Nephron progenitor cell (in vitro differentiated cells): ENCODE measurements at places on chromosomes 1 and 21.

DNA sequence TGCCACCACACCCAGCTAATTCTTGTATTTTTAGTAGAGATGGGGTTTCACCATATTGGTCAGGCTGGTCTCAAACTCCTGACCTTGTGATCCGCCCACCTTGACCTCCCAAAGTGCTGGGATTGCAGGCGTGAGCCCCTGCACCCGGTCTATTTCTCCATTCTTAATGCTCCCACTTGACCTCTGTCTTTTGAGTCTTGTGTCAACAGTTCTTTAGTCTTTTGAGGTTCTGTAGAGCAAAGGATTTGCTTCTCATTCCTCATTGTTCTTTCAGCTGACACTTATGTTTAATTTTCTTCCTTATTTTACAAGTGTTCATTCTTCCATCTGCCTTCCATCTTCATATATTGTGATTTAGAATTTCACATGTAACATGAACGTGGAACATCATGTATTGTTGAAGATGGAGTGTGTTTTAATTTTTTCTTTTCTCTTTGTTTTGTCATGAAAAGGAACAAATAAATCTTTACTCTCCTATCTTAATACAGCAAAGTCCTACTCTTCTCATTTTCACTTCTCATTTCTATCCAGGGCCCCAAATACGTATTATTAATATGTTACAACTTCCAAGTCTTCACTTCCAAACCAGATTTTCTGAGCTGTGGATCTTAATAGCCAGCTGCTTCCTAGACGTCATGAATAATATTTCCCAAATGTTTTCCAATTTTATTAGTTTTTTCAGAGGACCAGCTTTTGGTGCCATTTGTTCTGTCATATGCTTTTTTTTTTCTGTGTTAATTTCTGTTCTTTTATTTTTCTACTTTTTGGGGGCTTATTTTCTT is 16.9 kb downstream of the MTF2 start:
- no peak for DNase-seq

DNA sequence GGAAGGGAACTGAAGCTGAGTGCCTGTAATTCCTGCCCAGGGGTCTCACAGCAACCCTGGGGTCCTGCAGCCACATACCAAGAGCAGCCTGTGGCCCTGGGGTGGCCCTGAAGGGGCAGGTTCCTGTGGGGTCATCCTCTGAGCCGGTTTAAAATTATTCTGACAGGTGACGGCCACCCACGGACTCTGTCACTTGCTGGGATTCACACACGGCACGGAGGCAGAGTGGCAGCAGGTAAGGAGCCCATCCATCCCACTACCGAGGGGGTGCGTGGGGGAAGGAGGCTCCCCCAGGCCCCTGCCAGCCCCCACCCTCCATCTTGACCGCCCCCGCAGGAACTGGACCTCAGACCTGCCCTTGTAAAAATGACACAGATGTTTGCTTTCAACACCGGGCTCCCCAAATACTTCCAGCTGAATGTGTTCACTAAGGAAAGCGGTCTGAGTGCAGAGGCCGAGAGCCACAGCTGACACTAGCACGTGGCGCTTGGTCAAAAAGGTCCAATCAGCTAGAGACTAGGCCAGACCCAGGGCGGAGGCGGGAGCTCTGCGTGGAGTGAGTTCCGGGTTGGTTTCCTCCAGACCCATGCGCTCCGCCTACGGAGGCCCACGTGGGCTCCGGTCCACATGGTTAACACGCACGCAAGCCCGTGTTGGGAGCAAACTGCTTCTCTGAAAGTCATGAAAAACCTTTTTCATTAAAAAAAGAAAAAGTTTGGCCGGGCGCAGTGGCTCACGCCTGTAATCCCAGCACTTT is 10.0 kb downstream of the YBEY start:
- DNase-seq: no peak

DNA sequence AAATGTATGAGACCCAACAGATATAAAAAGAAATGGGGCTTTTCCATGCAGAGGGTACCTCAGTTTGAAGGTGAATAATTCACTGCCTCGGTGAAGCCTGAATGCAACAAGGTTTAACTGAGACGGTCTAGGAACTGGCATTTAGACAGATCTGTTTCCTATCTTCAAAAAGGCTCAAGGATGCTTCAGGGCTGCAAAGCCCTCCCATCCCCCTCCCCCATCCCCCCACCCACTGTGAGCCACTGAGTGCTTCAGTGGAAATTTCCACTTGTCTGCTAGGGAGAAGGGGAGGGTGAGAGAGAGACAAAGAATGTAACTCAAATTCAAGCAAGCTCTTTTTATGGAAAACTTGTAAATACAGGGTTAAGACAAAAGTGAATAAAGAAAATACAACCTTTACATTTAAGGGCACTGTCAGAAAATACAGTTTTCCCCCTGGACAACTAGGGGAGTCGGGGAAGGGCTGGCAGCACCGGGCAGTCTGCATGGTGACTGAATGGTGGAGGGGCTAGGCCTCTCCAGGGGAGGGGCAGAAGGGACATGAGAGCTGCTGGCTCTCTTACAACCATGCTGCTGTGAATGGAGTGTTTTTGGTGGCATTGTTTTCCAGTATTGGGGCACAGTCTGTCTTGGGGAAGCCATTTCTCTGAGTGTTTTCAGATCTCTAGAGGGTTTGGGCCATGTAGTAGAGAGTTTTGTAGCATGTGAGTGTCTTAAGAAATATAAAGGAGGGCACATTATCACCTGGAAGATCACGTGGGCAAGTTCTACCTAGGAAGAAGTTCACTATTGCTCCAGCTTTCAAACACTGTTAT is 56.7 kb downstream of the MRPS6 start:
- DNase-seq: no peak

- no peak for DNase-seq
These were observed 31.1 kb downstream of the HUNK start for GRCh38 chr21:31903896-31904295.

DNA sequence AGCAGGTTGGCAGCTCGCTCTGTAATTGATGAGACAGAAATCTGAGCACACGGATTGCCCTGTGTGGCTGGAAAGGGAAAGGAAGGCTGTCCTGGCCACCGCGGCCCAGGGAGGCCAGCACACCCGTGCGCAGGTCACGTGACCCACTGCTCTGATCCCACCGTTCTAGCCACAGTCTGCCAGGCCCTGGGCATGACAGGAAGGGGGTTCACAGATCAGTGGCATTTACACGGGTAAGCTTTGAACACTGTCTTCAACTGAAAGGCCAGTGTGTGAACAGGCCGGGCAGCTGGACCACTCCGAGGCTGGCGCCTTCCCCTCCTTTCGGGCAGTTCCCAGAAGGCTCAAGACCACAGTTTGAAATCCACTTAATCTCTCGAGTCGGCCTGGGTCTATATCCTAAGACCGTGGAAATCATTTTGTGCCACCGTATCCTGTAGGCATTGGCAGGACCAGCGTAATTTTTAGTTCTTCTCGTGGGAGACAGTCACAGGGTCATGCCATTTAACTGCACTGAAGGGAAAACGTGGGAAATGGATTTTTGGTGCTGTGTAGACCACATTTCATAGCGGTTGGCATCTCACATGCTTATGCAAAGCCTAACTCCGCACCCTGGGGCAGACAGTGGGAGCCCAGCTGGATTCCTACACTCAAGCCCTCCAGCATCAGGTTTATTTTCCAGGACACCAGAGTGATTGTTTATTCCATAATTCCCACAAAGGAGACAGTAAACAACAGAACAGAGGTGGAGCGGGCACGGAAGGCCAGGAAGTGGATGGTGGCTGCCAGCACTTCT is 3.1 kb upstream of the ADARB1 start:
- no peak for DNase-seq

DNA sequence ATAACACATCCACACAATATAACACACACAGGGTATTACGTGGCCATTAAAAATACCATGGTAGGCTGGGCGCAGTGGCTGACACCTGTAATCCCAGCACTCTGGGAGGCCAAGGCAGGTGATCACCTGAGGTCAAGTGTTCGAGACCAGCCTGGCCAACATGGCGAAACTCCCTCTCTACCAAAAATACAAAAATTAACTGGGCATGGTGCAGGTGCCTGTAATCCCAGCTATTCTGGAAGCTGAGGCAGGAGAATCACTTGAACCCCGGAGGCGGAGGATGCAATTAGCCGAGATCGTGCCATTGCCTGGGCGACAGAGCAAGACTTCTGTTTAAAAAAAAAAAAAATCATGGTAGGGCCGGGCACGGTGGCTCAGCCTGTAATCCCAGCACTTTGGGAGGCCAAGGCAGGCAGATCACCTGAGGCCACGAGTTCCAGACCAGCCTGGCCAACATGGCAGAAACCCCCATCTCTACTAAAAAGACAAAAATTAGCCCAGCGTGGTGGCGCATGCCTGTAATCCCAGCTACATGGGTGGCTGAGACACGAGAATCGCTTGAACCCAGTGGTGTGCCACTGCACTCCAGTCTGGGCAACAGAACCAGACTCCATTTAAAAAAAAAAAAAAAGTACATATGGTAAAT is 24.1 kb upstream of the HPDL start:
- no peak for DNase-seq

GRCh38 chr1:188582911-188583532 is 1754.3 kb downstream of the PLA2G4A start:
- DNase-seq: no peak

DNA sequence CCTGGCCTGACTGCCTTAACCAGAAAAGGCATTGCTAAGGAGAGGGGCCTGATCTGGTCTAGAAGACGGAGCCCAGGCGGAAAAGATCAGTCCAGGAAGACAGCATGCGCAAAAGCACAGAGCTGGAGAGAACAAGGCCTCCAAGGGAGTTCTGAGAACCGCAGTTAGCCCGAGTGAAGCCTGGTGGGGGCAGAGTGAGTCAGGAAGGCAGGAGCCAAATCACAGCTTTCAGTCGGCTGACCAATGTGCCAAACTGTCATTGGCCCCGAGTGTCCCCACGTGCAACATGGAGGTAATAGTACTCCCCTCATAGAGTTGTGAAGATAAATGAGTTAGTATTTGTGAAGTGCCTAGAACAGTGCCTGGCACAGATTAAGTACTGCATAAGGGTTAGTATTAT is 1.2 kb upstream of the TSPAN2 start:
- no peak for DNase-seq

DNA sequence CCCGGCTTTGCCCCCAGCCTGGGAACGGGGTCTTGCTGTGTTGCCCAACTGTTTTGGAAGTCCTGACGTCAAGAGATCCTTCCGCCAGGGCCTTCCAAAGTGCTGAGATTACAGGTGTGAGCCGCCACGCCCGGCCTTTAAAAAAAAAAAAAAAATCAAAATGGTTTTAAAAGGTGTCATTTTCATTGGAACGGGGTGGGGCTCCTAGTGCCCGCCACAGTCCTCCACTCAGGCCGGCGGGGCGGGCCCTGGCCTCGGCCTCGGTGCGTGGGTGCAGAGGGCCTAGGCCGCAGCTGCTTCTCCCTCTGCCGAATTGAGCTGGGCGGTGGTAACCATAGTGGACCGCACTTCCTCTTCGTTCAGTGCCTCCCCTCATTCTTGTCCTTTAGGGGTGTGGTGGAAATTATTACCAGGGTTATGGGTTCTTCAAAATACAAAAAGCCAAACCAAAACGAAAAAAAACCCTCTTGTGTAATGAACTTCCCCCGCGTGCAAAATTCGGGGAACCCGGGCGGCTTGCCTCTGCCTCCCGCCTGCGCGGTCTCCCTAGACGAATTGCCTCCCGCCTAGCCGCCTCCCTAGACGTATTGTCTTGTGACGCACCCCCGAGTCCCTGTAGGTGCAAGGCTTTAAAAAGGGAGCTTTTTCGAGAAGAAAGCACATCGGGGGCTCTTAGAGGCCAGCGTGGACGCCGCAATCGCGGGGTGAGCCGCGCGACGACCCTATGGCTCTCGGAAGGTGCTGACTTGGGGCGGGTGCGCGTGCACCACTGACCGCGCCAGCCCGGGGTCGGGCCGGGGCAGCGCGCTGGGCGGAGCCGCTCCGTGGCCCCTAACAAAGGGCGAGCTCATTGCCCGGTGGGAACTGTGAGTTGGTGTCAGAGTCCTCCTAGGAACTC is 10.5 kb upstream of the SPEN start:
- no peak for DNase-seq

- no peak for DNase-seq
These were observed 1765.2 kb downstream of the NCAM2 start for GRCh38 chr21:22763442-22763841.

- DNase-seq: no peak
These were observed 190.7 kb downstream of the CENPF start for GRCh38 chr1:214793708-214794107.

DNA sequence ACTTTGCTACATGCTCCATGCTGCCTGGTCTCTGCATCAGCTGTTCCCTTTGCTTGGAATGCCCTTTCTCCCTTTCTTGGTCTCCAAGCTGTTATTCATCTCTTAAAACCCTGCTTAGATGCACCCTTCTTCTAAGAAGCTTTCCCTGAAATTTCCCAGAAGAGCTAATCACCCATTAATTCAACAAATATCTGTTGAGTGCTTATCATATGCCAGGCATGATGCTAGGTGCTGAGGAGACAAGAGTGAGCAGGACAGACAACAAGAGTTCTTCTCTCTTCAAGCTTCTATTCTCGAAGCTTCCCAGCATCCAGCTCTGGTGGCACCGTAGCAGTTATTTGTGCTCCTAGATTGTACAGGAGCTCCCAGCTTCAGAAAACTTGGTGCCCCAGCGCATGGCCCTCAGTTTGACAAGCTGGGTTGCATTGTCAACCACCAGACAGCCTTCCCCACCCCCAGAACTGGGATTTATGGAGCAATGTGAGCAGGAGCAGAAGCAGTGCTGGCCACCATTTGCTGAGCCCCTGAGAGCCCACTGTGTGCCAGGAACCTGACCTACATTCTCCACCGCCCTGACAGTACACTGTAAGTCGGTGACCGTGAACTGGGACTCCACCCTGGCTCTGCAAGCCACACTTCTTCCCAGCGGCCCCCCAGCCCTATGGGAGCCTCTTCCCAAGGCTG is 68.0 kb upstream of the ACOT11 start:
- no peak for DNase-seq

DNA sequence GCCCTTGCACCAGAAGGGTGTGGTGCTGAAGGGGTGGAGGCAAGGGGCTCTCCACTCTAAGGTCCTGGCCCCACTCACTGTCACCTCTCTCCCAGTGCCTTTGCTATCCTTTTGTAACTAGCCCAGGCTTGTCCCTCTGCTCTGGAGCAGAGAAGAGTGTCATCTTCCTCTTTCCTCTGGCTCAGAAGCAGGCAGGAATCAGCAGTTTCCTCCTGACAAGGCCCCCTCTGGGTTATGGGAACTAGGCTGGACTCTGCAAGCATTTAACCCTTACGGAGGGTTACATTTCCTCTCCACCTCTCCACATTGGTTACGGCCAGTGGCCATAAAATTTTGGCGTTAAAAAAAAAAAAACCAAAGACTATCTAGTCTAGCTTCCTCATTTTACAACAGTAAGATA is 30.4 kb downstream of the PLXNA2 start:
- DNase-seq: no peak

GRCh38 chr1:111441573-111442192 is 7.4 kb downstream of the WDR77 start:
- DNase-seq: peak; percentile 58

DNA sequence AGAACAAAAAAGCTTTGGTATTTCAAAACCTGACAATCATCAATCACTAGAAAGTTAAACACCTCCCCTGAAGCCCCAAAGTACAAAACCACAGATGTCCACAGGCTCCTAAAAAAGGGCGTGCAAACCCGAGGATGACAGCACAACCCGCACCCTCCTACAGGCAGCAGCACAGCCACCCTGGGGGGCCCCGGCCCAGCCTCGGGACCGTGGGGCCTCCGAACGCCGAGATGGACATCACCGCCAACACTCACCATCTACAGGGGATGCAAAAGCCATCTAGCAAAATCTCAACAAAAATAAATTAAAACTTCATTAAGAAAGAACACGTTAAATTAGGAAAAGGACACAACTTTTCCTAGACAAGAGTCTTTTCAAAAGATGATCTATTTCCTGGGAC is 6.6 kb downstream of the KIAA2013 start:
- DNase-seq: no peak
